ENCODE measurements at places on chromosomes 3 and 15.

DNA sequence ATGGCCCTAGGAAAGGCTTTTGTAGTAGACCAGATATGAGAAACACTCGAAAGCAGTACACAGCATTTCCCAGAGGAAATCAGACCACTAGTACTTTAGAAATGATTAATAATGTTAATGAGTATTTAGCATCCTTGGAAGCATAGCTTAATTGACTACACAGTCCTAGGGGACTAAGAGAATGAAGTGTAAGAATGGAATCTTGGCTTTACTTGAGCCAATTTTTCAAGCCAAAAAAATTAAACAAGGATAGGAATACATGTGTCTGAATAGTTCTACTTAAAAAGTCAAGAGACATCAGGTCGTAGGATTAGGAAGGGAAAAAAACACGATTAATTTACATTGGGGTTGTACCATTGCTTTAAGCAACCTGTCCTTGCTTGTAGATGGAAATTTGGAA, 38.2 kb downstream of the DPPA2 start:
- DNase-seq: no peak

DNA sequence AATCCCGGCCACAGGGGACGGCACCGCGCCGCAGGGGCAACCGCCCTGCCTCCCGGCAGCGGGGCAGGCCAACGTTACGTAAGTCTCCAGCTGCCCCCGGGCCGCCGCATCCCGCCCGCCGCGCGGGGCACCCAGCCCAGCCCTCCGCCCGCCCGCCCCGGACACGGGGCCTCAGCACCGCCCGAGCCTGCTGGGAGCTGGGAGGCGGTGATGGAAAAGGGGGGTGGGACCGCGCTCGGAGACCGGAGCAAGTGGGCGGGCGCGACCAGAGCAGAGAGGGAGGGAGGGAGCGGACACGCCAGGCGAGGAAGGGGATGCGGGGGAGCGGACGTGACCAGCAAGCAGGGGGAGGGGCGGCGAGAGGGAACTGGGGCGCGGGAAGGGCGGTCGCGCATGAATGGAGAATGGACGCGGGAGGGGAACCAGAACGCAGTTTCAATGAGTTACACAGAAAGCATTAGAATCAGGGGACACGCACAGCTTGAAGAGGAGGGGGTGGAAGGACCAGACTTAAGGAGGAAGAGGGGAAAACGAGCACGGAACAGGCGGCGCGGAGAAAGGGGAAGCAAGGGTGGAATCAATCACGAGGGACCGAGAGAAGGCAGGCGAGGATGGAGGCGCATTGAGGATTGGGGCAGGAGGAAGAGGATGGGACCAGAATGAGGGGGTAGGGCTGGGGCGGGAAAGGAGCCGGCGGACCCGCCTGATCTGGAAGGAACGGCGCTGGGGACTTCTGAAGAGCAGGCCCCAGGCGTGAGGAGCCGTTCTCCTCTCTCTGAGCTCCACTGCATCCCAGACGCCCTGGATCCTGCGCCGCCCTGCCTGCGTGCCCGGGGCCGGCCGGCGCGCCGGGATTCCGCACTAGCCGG, 559 bp downstream of the PKM start:
- DNase-seq: peak; percentile 75

DNA sequence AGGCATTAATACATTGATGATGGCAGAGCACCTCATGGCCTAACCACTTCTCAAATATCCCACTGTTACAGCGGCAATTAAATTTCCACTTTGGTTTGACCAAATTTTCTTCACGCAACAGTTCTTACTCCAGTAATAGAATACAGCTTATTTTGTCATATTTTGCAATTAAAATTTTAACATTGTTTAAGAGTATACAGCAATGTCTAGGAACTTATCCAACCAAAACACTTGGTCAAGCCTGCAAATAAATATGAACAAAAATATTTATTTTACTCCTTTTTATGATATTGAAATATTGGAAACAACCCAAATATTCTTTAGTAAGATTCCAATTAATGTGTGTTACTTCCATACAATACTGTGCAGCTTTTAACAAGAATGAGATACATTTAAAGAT, 45.3 kb upstream of the C3orf80 start:
- no peak for DNase-seq

DNA sequence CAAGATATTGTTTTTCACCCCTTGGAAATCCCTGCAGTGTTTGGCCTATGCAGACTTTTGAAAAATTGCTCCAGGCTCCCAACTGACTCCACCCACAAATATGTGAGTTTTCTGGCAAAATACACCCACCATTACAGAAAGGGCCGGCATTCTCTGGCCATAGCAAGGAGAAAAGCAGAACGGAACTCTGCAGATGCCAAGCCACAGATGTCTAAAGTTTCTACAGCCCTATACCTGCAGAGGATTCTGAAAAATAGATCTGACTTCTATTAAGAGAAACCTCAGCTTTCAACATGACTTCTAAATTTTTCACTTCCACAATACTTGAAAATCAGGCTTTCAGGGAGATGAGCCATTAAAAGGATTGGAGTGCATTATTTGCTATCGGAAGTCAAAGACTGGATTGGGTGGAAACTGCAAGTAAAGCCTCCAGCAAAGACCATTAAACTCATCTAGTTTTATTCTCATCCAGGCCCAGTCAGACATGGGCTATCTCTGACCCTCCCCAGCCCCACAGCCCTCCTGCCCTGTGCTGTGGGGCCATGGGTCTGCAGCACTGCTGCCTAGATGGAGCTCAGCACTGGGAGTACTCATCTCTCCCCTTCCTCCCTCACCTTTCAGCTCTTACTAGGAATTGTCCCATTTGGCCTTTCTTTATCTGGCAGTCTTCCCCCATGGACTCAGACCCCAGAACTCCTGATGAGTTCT, 243.1 kb upstream of the GOLGA6L4 start:
- no peak for DNase-seq
